IPS-NIHi11 (cell line): ENCODE measurements at places on chromosomes 2 and 18.
A peak's percentile ranks its signal among the peaks of the same experiment; 100 is the strongest.

- DNase-seq, result no peak
Observed at GRCh38 chr18:57497372-57498294, 62.5 kb downstream of the ONECUT2 start.

DNA sequence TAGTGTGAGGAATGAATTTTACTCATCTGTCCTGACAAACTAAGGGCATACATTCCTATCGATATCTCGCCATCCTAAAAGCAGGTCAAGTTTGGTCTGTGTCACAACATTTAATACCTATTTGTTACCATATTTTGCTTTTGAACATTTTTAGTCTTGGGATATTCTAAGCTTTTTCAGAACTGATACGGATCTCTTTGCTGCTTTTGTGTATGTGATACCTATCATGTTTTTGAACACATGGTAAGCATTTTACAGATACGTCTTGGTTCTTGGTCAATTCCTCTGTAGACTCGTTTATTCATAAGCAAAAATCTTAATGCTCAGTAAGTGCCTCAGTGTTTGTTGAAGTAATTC is 592 bp downstream of the ZNF397 start:
- no peak for DNase-seq

DNA sequence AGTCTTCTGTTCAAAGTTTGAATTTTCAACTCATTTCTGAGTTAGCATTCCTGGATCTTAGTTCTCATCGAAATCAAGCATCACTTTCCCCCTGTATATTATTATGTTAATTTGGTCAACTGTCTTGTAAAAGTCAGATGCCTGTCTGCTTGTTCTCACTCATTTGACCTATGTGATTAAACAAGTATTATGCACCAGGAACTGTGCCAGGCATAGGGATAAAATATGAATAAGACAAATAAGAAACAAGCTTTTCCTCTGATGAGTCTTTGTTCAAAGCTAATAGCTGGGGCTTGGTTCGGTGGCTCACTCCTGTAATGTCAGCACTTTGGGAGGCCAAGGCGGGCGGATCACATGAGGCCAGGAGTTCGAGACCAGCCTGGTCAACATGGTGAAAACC is 19.7 kb upstream of the EMILIN2 start:
- no peak for DNase-seq

DNA sequence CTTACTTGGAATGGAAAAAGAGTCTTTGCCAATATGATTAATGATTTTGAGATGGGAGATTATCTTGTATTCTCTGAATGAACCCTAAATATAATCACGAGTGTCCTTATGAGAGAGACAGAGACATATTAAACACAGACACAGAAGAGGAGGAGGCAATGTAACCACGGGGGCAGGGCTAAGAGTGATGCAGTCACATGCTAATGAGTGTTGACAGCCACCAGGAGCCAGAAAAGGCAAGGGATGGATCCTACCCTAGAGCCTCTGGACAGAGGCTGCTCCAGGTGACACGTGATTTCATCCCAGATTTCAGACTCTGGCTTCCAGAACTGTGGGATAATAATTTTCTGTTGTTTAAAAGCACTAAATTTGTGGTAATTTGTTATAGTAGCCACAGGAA is 679.6 kb downstream of the MBD2 start:
- DNase-seq, result peak; percentile 14
